ENCODE measurements at places on chromosomes 4 and X. TPM values are rescaled to one million over a fixed set of nuclear protein-coding genes. Genes with fewer than 3 reads are reported as not detected.
A peak's percentile ranks its signal among the peaks of the same experiment; 100 is the strongest.

GRCh38 chr4:13452927-13453579 is 31.1 kb downstream of the RAB28 start:
- DNase-seq, result no peak

DNA sequence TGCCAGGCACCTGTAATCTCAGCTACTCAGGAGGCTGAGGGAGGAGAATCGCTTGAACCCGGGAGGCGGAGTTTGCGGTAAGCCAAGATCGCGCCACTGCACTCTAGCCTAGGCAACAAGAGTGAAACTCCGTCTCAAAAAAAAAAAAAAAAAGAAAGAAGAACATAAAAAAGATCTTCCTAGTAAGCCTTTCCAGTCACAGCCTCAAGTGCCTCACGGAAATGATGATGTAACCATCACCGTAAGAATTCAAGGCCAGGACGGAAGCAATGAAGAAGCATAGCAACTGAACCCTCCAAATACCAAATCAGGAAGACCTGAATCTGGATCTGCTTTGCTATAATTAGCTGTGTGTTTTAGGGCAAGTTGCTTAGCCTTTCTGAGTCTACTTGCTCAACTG is 28.8 kb downstream of the RBM47 start:
- DNase-seq, result no peak

DNA sequence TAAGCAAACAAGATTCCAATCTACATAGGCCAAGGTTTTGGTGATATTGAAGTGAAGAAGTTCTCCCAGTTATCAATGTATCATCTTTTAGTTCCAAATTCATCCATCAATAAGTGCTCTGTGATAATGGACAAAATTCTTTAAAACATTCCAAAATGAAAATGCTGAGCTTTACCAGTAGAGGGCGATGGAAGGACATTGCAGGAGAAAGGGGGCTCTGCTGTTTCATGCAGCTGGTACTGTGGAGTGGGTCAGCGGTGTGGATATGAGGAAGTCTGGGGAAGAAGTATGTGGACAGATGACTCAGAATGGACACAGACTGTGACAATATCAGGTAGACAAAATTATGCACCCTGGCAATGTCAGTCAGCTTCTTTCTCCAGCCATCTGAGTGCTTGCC is 46.6 kb upstream of the HS6ST2 start:
- DNase-seq, result peak; percentile 18

GRCh38 chr4:41287005-41287404 is 30.3 kb downstream of the UCHL1 start:
- no peak for DNase-seq

- DNase-seq, result no peak
Measured at GRCh38 chr4:41934514-41934900, 722 bp upstream of the TMEM33 start.

- no peak for DNase-seq
Measured at GRCh38 chr4:104352211-104352610, 142.5 kb downstream of the CXXC4 start.

DNA sequence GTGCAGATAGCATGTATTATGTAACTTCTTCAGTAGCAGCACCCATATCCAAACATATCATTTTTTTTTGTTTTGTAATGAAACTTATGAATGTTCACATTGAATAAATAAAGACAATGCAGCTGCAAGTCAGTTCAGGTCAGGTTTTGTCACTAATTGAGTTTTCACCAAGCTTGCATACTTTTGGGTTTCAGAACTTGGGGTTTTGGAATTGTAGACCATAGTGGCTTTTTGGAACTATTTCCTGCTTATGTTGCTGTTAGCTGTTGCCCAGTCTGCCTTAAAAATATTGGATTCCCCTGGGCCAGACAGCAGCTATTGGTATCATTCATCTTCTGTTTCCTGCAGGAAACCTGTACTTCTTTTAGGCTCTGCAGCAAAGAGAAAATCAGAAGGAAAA is 113.4 kb upstream of the LIMCH1 start:
- no peak for DNase-seq

DNA sequence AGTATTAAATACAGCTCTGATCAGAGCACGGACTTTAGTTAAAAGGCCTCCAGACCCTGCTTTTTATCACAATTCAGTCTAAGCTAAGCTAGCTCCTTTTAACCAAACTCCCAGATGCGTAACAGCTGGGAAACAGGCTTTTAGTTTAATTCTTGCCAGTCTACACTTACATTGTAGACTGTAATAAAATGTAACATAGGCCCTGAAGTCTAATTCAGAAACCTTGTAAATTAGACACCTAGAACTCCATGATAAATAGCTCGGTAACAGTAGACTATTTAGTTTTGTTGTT is 20.1 kb downstream of the FBXO8 start:
- DNase-seq, result no peak

DNA sequence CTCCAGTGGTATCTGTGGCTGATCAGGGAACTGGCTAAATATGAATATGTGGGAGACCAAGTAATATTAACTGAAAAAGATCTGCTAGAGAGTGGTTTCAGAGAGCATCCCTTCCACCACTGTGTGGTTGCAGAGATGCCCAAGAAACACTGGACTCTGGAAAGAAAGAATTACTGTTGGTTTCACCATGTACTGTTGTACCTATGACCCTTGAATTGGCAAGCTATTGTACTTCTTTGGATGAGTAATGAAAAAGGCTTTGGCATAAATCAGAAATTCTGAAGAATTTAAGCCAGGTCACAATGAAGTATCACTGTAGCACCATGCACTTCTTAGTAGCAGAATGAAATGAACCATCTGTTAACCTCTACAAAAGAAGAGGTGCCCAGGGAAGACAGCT is 134.4 kb upstream of the INTU start:
- no peak for DNase-seq

- DNase-seq, result no peak
Measured at GRCh38 chrX:131607792-131608369, 64.0 kb downstream of the OR13H1 start.

DNA sequence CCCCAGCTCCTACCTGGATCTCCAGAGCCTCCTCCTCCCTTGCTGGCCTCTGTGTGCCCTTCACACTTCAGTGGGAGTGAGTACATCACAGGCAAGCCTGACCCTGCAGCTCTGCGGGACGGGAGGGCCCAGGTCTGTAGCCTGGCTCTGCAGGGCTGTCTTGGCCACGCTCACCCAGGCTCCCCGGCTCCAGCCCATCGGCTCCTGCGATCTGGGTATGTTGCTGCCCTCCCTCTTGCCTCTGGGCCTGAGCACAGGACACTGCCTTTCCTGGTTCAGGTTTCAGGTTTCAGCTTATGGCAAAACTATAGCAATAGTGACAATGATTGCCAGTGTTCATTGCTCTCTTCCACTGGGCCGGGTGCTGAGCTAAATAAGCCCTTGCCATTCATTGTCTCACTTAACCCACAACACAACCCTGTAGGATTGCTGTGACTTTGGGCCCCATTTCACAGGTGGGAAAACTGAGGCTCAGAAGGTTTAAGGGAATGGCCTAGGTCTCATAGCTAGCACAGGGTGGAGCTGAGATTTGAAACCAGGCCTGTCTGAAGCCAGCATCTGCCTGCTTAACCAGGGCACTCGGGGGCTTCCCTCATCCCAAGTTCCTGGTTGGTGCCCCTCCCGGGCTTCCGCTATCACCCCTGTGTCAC is 44.6 kb upstream of the SORCS2 start:
- DNase-seq, result no peak

DNA sequence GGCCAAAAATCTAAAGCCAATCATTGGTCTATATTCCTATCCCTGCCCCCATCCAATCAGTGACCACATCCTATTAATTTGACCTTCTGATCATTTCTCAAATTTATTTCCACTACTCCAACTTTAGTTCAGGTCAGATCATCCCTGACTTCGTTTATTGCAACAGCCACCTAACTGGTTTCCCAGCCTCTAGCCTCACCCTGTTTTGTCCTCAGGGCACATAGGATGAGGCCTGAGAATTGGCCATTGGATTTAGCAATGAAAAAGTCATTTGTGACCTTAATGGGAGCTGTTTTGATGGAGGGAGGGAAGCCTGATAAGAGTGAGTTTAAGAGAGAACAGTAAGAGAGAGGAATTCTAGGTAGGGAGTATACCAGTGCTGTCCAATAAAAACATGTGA is 155.0 kb downstream of the AMMECR1 start:
- no peak for DNase-seq

DNA sequence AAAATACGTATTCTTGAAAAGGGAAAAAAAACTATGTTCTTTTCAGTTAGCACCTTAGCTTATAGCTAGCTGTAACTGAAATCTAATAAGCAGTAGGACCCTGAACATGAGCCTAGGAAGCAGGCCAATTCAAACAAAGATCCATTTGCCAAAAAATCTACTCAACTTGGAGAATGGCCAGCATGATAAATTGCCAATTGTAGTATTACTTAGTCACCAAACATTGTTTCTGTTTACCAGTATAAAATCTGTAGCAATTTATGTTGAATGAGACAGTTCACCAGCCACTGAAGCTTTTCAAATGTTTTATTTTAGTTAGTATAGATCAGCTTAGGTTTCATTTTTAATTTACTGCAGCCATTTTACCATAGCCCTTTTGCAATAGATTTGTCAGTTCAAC is 323.6 kb upstream of the DIPK2B start:
- DNase-seq, result no peak

DNA sequence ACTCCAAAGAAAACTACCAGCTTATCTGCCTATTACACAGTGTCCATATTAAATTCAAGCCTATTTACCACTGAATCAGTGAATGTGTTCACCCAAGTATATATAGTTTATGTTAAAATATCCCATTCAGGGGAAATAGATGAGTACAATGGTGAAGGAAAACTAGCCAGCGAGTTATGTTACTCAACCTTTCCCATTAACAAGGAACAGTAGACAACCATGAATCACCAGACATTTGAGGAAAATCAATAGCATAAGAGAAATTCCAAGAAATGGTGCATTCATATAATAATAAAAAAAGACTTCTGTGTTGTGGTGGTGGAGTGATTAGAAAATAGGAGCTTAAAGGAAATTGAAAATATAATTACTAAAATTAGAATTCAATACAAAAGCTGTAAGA is 21.3 kb downstream of the IQCM start:
- no peak for DNase-seq

GRCh38 chrX:11406109-11406765 is 113.0 kb downstream of the AMELX start:
- no peak for DNase-seq

DNA sequence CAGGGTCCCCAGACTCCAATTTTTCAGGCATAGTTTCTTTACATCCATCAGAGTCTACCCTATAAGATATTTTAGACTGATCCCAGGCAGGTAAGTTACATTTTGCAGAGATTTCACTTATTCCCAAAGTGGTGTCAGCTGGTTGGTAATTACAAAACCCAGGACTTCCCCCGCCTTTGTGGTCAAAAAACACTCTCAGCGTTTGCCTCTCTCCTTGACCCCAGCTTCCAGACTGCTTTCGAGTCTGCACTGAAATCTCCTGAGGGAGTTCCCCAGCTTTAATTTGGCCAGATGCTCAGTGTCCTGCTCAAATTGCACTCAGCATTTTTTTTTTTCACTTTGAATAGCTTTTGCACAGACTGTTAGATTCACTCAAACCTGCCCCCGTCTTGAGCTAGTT is 11.2 kb upstream of the AMOT start:
- DNase-seq, result no peak

DNA sequence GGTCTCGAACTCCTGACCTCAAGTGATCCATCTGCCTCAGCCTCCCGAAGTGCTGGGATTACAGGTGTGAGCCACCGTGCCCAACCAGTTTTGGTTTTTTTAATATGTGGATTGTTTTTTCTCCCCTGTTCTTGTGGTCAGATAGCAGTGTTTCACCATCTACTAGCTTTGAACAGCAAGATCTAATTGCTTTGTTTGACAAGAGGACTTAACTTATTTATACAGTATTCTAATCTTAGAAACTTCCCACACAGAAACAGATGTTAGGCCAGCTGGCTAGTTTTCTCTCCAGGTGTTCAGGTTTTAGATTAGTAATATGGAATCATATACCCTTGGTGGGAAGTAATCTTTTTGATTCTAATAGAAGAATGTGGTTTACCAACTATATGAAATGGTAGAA is 12.9 kb downstream of the ING2 start:
- DNase-seq, result no peak

- no peak for DNase-seq
Measured at GRCh38 chrX:23434356-23434884, 99.8 kb downstream of the PTCHD1 start.

GRCh38 chr4:74755486-74755885 is 38.8 kb downstream of the BTC start:
- DNase-seq, result no peak

DNA sequence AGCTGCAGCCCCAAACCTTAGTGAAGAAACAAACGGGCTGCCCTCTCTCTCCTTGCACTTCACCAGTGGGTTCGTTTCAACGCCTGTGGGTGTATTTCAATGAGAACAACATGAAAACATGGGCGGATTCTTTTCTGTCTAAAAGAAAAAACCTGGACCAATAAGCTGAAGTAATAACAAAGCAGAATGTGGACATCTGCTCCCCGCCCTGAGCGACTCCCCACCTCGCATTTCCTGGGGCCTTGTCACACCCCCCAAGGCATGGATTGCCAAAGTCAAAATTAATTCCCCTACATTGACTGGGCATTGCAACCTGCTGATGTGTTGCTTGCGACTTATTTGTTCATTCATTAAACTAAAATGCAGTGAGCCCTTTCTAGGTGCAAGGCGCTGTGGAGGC is 142.9 kb downstream of the BCOR start:
- DNase-seq, result no peak

Gene HSFX2
- not detected for total RNA-seq

Gene ANAPC4
- 32.4 TPM for total RNA-seq

Gene BEND4
- total RNA-seq, result 1.0 TPM

Gene LDB2
- total RNA-seq, result 9.6 TPM

Gene CFAP47
- total RNA-seq, result 0.75 TPM

Gene WDR17
- 8.7 TPM for total RNA-seq

Gene LONRF3
- total RNA-seq, result 0.30 TPM

Gene FAM241A
- 0.09 TPM for total RNA-seq

Gene CA5B
- 5.7 TPM for total RNA-seq

Gene HEPH
- 12.2 TPM for total RNA-seq

Gene USP17L30
- not detected for total RNA-seq

Gene APEX2
- 19.6 TPM for total RNA-seq

Gene TRIML1
- total RNA-seq, result not detected

Gene FOXP3
- total RNA-seq, result 0.26 TPM

Gene CRMP1
- 251 TPM for total RNA-seq

Gene TEX11
- total RNA-seq, result not detected

Gene QRFPR
- total RNA-seq, result 0.41 TPM

Gene FMR1NB
- total RNA-seq, result not detected

Gene CENPVL1
- total RNA-seq, result 1.3 TPM
